ENCODE measurements at places on chromosomes 2 and 18. TPM values are rescaled to one million over a fixed set of nuclear protein-coding genes. Genes with fewer than 3 reads are reported as not detected.

- no peak for DNase-seq
Measured at GRCh38 chr18:44589693-44590355, 90.9 kb upstream of the SETBP1 start.

- no peak for DNase-seq
Measured at GRCh38 chr2:101307950-101308431, 510 bp downstream of the RNF149 start.

MTX2 gene
- 19.5 TPM for total RNA-seq

- DNase-seq: no peak
Measured at GRCh38 chr2:209501579-209501978, 77.7 kb downstream of the MAP2 start.

DNA sequence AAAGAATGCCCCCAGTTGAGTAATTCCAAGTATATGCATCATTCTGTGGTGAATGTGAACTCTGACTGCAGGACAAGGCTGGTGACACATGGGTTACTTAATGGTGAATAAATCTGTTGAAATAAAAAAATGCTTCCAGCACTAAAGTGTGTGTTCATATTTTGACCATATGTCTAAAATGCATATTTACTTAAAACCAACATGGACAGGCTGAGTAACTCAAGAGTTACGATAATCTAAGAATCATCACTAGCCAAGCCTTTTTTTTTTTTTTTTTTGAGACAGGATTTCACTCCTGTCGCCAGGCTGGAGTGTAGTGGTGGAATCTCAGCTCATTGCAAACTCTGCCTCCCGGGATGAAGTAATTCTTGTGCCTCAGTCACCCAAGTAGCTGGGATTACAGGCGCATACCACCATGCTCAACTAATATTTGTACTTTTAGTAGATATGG is 47.1 kb upstream of the CCBE1 start:
- DNase-seq: no peak

DPYSL5 gene
- 0.25 TPM for total RNA-seq

GRCh38 chr2:25255745-25256487 is 85.8 kb downstream of the DNMT3A start:
- DNase-seq: no peak

DNA sequence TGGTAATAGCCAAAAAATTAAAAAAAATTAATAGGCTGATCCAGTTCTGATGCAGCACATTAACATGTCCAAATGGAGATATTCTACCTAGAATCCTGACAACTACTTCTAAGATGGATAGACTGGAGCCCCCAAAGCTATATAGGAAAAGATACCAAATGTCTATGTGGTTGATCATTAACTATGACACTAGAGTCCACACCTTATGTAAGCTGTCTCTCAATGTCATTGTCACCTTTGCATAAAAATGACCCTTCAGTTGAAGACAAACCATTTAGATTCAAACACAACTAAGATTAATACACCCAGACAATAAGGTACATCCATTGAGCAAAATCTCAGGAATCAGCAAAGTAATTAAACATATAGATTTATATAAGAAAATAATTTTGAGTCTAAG is 14.6 kb downstream of the ZNF396 start:
- DNase-seq: no peak

RAD51AP2 gene
- total RNA-seq: not detected

DNA sequence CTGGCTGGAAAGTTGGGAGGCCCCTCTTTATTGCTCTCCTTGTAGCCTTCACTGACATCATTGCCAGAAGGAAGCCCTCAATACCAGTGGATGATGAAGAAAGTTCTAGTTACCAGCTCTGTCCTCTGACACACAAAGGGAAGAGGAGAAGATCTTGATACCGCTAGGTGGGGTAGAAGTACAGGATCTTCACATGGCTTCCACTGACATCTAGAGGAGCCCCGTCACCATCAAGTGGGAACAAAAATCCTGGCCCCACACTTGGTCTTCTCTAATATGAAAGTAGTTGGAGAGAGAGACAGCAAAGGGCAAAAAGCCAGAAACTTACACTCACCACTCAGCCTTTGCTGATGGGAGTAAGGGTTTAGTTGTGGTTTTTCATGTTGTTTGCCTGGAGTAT is 12.4 kb downstream of the XIRP2 start:
- DNase-seq: no peak

DNA sequence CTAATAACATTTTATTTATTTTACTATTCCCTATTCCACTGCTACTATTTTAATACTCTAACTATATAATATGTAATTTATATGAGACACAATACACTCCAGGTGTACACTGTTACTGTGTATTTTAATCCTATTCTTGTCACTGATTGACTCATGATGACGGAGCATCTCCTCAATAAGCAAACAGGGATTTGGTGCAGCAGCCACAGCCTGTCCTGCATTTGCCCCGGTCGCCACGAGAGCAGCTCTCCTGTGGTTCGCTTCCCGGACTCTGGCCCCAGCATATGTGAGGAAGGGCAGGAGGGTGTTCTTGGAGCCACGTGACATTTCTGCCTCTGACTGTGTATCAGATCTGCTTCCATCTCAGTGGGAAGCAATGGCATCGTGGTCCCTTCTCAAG is 74.1 kb upstream of the PXDN start:
- no peak for DNase-seq

- DNase-seq: peak; percentile 62
Measured at GRCh38 chr2:187338679-187339121, 109.4 kb downstream of the CALCRL start.

DNA sequence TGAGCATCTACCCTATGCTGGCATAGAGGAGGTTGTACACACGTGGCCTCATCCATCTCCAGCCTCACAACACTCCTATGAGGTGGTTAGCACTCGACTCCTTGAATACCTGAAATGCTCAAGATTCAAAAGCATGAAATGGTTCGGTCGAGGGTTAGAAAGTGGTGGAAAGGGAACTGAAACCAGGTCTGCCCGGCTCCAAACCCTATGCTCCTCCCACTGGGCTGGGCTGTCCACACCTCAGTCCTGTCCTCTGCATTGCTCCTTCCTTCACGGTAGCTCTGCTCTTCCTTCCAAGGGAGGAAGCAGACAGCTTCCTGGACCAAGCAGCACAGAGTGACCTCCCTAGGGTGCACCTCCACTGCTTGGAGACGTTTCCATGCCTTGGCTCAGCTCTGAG is 565.2 kb upstream of the ID2 start:
- DNase-seq: no peak

Data from chondrocyte (in vitro differentiated cells).